Prostate gland (tissue), 2 donors: ENCODE measurements at places on chromosomes 3 and 15. TPM values are rescaled to one million over a fixed set of nuclear protein-coding genes. Genes with fewer than 3 reads are reported as not detected.

Gene CPNE9
- not detected for total RNA-seq

DNA sequence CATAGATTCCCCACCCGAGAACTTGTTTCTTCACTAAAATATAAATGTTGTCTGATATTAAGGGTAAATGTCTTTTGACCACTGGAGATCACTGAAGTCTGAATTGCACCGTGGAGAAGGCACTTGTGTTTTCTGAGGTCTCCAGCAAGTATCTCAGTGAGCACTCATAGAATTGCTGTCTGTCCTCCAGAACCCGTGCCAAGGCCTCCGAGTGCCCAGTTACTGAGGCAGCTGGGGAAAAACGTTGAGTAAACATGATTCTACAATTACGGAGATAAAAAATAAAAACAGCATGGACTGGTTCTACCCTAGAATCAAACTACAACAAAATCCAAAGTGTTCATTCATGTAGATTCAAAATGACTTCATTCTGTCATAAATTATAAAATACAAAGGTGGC is 60.0 kb downstream of the MLH1 start:
- peak; percentile 42 for DNase-seq

DNA sequence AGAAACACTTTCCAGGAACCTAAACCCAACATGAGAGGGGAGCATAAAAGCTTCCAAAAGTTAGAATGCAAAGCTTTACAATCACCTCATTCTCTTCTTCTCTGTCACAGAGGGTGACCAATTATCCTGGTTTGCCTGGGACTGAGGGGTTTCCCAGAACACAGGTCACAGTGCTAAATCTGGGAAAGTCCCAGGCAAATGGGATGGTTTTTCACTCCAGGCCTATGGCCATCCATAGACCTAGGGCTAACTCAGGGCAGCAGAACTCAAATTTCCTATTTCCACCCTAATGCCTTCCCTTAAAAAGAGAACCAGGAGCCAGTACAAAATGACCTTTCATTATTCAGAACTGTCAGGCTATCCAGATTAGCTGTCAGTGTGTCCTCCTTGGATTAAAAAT is 77.0 kb downstream of the TM4SF4 start:
- no peak for DNase-seq

- no peak for DNase-seq
Measured at GRCh38 chr3:126026761-126027160, 57.2 kb downstream of the SLC41A3 start.

GRCh38 chr3:108959017-108959416 is 5.3 kb upstream of the GUCA1C start:
- no peak for DNase-seq

DNA sequence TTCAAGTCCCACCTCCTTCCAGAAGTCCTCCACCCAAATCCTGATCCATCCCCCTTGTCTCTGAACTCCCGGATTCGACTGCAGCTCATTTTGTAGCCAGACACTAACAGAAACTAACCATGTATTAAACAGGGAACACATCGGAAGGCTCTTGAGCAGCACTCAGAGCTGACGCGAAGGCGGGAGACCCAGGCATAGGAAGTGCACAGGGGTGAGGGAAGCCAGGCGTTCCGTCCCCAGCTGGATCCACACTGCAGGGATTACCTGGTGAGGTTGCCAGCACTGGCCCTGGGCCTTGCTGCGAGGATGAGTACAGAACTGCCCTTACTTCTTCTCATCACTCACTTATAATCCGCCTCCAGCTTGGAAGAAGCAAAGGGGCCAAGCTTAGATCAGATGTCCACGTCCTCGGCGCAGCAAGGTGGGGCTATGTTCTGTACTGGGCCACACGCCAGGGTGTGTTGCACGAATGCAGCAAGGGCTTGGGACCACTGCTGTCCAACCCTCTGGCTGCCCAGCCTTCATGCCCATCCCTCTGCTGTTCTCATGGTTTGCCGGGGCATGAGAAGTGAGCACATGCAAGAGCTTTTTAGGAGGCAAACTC is 124.2 kb upstream of the SMAD3 start:
- no peak for DNase-seq

DNA sequence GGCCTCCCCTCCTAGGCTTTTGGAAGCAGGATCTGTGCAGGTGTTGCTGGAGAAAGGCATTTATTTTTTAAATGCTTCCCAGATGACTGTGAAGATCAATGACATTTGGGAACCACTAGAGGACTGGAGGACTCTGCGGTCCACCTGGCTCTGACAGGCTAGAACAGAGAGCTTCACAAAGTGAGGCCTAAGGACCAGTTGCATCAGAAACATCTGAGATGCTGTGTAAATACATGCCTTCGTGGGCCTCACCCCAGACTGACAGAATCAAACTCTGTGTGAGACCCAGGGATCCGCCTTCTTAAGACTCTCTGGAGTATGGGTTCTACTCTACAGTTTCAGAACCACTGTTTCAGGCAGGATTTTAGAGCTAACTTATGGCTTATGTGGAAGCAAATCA is 105.0 kb upstream of the ICE2 start:
- no peak for DNase-seq
